Breast epithelium (tissue), 4 donors: ENCODE measurements at places on chromosomes 6 and 20.

DNA sequence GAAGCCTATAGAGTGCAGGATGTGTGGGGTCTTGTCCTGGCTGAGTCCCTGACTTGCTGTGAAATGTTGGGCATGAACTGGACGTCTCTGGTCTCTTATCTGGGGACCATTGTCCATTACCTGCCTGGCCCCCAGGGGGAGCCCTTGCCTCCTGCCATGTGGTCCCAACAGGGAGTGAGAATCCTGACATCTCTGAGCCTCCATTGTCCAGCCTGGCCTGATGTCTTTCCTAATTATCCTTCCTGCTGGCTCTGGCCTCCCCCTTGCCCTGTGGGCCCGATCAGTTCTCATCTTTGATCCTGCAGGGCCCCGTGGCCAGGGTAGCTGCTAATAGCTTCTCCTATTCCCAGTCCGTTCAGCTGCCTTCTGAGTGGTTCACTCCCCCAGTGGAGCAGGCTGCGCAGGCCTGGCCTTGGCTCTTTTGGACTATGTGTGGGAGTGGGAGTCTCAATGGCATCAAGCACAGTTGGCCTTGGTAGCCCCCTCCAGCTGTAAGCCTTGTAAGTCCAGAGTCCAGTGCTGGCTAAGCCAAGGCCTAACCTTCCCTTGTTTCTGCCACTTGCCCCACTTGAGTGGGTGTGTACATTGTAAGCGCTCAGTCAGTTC is 77.9 kb upstream of the RALY start:
- no peak for DNase-seq

DNA sequence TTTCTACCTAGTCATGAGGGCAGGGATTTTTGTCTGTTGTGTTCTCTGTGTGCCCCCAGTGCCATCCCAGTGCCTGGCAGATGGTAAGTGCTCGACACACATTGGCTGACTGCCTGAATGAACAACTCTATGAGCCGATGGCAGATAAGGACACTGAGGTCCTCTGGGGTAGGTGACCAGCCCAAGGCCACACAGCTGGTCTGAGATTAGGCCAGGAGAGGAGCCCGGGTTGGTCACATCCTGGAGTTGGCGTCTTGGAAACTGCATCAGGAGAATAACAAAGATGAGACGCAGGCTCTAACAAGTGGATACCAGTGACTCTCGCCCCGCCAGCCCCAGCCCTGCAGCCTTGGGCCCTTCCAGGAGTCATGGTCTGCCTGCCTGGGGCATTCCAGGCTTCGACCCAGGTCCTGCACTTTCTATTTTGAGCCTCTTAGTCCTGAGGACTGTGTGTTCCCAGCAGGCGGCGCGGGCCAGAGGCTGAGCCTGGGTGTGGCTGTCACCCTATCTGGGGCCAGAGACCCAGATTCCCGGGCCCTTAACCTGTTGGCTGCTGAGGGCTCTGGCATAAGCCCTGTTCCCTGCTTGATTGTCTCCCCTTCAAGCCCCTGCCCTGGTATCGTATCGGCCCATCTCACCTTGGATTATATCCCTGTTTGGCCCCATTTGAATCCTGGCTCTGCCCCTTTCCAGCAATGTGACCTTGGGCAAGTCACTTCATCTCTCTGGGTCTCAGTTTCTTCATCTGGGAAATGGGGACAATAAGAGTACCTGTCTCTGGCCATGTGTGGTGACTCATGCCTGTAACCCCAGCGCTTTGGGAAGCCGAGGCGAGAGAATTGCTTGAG is 88.3 kb downstream of the CEBPB start:
- no peak for DNase-seq

DNA sequence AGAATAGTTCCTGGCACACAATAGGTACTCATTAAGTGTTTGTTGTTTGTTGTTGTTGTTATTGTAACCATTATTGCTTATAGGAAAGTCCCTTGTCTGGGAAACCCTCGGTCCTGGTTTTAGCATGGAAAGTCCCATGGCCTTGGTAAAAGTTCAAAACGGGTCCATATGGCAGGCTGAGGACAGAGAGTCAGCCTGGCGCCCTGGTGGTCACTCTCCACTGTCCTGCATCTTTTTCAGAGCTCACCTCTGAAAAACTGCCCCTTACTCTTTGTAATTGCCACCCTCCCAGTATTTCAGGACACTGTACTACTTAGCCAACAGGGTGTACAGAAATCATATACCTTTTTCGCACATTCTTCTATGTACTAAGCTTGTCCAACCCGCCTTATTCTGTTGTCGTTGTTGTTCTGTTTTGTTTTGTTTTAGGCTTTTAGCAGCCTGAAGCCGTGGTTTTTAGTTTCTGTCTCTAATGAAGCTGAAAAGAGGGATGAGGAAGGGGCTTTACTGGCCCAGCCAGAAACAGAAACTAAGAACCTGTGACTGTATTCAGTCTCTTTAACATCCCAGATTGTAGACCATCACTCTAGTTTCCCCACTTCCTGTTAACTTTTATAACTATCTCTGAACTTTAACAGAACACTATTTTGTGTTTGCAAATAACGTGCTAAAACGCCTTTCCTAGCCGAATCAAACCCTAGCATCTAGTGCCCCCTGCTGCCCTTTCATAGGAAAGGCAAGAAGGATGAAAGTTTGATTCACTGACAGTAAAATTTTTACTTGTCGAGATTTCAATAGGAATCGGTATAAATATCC is 7.6 kb upstream of the TMEM14A start:
- DNase-seq: peak; percentile 35

- no peak for DNase-seq
Observed at GRCh38 chr6:38792356-38792755, 77.2 kb downstream of the DNAH8 start.
